ENCODE measurements at places on chromosomes 12 and 14.

GRCh38 chr14:51628238-51628637 lies 23.5 kb upstream of the FRMD6 start:
- DNase-seq = no peak

DNA sequence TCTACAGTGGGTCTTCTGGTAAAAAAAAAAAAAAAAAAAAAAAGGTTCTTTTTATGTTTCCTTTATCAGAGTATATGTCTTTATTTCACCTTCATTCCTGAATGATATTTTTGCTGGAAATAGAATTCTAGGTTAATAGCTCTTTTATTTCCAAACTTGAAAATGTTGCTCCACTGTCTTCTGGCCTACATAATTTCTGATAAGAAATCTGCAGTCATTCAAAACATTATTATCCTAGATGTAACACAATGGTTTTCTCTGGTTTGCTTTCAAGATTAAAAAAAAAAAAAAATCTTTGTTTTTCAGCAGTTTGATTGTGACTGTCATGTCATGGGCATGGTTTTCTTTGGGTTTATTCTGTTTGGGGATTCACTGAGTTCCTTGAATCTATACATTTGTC lies 19.5 kb downstream of the DCP1B start:
- no peak for DNase-seq

GRCh38 chr12:20757-21156 lies 45.8 kb upstream of the IQSEC3 start:
- no peak for DNase-seq

DNA sequence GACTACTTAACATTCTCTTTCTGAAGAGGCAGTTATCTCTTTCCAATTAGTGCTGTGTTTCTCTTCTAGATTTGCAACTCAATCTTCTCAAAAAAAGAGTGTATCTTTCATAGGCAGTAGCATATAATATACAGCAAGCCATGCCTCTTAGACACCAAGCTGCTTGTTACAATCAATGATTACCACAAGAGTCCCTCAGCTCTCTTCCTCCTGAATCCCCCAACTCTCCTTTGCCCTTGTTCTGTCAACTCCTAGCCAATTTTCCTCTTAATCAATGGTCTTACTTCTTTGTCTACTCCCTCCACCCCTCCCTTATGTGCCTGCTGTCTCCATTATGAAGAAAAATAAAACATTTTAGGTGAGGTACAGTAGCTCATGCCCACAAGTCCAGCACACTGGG lies 2.6 kb downstream of the TMTC1 start:
- DNase-seq = no peak

DNA sequence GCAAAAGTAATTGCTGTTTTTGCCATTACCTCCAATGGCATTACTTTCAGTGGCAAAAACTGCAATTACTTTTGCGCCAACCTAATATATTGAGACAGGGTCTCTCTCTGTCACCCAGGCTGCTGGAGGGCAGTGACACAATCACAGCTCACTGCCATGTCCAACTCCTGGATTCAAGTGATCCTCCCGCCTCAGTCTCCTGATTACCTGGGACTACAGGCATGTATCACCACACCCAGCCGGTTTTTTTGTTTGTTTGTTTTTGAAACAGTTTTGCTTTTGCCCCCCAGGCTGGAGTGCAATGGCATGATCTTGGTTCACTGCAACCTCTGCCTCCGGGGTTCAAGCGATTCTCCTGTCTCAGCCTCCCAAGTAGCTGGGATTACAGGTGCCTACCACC lies 15.7 kb upstream of the KDM2B start:
- DNase-seq = no peak

GRCh38 chr14:71523630-71524319 lies 408.5 kb upstream of the RGS6 start:
- no peak for DNase-seq

DNA sequence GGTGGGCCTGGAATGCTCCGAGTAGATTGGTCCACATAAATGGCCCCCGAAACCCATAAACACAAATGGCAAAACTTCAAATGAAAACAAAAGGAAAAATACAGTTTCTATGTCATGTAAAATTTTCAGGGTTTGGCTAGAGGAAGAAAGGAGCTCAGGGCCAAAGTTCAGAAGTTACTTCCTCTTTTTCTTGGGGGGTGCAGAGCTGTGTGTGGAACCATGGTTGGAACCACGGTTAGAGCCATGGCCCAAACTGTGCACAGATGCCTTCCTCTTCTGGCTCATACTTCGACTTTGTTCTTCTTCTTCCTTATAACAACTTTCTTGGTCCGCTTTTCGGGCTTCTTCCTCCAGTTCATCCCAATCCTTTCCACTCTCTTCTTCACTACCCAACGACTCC lies 51.7 kb downstream of the MGST1 start:
- no peak for DNase-seq

- DNase-seq = no peak
These were observed 2.8 kb upstream of the PYROXD1 start for GRCh38 chr12:21434699-21435098.

GRCh38 chr12:53208435-53208834 lies 1.4 kb upstream of the ITGB7 start:
- DNase-seq = no peak

GRCh38 chr12:45773747-45774146 lies 44.2 kb downstream of the ARID2 start:
- DNase-seq = no peak

- DNase-seq = no peak
These were observed 75.8 kb downstream of the GPATCH2L start for GRCh38 chr14:76227450-76228050.

GRCh38 chr12:52971679-52972329 lies 22.9 kb downstream of the KRT18 start:
- DNase-seq = no peak

DNA sequence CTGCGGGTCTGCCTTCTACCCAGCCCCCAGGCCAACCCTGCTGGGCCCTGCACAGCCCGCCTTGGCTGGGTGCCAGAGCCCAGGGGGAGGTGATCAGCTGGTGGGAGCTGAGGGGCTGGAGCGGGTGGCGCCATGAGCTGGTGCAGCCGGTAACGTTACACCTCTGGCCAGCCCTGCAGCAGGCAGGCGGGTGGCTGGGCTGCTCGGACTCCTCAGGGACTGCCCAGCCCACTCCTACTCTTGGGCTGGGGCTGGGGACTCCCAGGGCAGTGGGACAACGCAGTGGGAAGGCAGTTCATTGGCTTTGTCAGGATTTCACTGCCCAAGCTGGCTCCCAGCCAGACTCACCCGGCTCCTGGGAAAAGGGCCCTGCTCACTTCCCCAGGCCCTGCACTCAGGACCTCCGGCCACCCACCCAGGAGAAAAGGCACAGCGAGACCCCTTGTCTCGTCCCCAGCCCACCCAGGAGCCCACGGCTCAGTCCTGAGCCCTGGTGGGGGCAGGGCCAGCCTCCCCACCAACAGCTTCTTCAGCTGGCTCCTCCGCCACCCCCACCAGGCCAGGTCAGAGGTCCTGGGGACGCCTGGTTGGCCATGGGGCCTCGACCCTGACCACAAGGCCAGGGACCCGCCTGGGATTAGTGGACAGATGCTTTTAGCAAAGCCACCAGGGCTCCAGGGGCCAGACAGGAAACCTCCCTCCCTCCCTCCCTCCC lies 1.0 kb downstream of the PGF start:
- no peak for DNase-seq

GRCh38 chr12:53190108-53190729 lies 9.5 kb upstream of the CSAD start:
- DNase-seq = no peak

DNA sequence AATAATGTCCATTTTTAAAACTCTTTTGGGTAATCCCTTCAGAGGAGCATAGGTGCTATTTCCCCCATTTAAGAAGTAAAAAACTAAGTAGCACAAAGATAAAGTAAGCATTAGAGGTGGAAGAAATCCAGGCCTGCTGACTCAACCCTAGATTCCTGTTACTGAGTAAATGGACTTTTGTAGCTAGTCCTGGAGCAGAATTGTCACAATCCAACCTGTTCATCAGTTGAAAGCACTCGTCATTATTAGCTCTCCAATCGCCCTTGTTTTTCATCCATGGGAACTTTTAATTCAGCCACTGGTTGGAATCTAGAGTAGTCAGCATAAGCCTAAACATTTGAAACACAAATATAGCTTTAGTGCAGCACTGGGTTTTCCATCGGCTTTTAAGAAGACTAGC lies 139.5 kb upstream of the AMIGO2 start:
- no peak for DNase-seq
